ENCODE measurements at places on chromosomes 16 and 17. TPM values are rescaled to one million over a fixed set of nuclear protein-coding genes. Genes with fewer than 3 reads are reported as not detected.

The ST6GALNAC1 gene
- total RNA-seq, result 3.3 TPM

The ABCA6 gene
- total RNA-seq, result 7.9 TPM

The RRN3 gene
- 43.4 TPM for total RNA-seq

The RDM1 gene
- total RNA-seq, result 1.4 TPM

The PRSS33 gene
- not detected for total RNA-seq

The WNT9B gene
- total RNA-seq, result 0.99 TPM

The PABPN1L gene
- total RNA-seq, result not detected

The CTRB2 gene
- total RNA-seq, result not detected

The ELMO3 gene
- 0.10 TPM for total RNA-seq

The MPV17L gene
- 10.7 TPM for total RNA-seq

The SLX1A gene
- total RNA-seq, result 4.5 TPM

The TENT4B gene
- total RNA-seq, result 15.9 TPM

The KCNJ18 gene
- not detected for total RNA-seq

The KRTAP9-8 gene
- total RNA-seq, result not detected

The CCDC154 gene
- total RNA-seq, result 2.2 TPM

All from spinal cord (tissue), 10 donors.